Fibroblast of skin of left biceps (primary cell): ENCODE measurements at places on chromosomes 7 and 10.

DNA sequence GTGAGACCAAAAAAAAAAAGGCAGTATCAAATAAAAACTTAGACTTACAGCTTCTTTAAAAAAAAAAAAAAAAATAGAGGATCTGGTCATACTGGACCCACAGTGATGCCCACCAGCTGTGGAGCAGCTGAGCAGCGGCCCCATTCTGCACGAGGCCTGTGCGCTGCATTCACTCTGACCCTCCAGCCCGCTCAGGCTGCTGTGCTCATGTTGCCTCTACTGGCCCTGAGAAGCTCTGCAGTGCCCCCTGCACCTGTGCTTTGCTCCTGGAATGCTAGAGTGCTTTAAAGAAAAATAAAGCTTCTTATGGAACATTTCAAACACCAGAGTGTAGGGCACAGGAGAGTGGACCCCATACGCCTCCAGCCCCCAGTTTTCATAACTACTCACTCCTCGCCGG is 33.2 kb downstream of the TMEM120A start:
- DNase-seq: no peak

- no peak for DNase-seq
Observed at GRCh38 chr7:143248761-143249354, 14.4 kb upstream of the GSTK1 start.

DNA sequence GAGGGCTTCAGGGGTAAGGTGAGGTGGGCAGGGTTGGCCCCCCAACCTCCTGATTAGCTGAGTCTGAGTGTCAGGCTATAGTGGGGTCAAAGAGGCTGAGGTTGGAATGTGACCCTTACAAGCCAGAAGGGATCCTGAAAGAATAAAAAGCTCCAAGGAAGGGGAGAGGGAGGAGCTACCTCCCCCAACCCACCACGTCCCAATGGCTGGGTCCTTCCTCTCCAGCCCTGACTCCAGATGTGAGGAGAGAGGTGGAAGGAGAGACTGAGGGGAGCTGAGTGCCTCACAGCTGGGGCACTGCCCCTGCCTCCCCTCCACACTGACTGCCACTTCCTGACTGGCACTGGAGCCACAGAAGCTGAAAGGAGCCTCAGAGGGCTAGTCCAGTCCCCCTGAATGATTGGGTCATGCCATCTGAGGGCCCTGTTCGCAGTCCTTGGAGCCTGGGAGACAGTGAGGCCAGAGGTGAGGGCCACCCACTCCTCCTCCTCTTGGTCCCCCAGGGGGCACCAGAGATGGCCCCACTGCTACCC is 20.6 kb downstream of the IMPDH1 start:
- no peak for DNase-seq

DNA sequence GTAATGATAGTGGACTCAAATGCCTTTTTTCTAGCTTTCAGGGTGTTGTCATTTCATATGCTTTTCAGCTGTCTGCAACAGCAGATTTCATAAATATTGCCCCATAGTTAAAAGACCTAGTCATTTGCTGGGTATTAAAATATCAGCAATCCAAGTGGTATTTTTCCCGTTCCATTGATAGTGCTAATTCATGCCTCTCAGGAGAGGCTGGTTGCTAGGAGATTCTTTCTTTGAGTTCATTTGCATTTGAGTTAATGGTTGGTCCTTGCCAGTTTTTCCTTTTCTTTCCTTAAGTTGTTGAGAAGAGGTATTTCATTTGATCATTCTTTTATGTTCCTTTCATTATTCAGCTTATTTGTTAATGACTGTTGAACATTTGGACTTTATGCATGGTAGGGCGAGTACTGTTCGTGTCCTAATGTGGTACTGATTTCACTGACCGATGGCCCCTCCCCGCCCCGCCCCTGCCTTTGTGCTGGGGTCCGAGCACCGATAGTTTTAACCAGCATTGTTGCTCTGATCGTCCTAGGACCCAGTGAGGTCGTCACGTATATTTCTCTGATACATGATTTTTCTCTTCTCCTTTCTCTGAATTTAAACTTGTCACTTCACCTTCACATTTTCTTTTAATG is 128.6 kb downstream of the CCNY start:
- DNase-seq: no peak

- no peak for DNase-seq
Observed at GRCh38 chr7:131231381-131232220, 96.1 kb upstream of the MKLN1 start.

- no peak for DNase-seq
Observed at GRCh38 chr7:155931396-155932085, 119.3 kb upstream of the SHH start.

GRCh38 chr7:39758234-39758970 is 135.0 kb downstream of the RALA start:
- no peak for DNase-seq

GRCh38 chr7:150977382-150978125 is 567 bp downstream of the KCNH2 start:
- DNase-seq: no peak

GRCh38 chr7:30348083-30348560 is 63.7 kb downstream of the ZNRF2 start:
- peak; percentile 51 for DNase-seq

DNA sequence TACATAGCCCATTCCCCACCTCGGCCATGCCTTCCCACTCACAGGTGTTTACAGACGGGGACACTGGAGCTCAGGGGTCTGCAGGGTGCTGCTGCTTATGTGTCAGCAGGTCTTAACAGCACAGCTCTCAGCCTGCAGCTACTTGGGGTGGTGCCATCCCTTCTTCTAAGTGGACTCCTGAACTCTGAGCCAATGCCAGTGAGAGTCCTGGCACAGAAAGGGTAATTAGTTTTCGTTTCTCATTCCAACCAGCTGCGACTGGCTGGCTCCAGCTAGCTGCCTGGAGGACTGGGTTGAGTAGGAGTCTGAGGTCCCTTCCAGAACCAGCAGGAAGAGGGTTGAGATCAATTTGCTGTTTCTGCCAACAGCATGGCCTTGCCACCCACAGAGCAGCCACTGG is 88.3 kb upstream of the AGK start:
- no peak for DNase-seq

GRCh38 chr10:86284355-86285105 is 82.1 kb downstream of the GRID1 start:
- no peak for DNase-seq

DNA sequence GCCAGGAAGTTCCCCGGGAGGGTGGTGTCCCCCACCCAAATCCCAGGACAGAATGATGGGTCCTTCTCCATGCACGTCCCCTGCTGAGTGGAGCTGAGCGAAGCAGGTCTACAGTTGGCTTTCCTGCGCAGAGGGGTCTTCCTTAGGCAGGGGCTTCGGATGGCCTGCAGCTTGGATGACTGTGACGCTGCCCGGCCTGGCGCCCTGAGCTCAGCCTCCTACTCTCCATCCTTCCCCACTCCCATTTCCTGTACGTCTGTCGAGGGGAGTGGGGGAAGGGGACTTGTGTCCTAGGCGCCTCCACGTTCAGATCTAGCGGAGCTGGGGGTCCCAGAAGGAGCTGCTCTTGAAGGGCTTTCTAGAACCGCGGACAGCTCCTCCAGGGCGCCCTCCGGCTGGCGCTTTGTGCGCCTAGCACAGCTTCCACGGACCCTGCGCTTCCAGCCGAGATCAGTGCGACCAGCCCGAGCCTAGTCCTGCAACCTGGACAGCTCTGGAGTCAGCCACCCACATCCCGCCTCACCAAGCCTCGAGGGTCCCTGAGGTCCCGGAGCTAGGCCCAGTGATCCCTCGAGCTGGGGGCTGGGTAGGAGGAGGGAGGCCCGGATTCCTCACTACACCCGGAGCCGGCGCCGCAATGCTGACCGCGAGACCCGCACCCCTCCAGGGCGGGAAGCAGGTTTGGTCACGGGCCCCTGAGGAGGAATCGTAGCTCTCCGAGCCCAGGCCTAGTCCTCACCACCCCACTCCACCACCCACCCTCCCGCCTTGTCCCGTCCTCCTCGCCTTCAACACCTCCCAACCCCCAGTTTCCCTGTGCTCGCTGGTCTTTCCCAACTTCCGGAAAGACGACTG is 1.9 kb downstream of the GRID1 start:
- no peak for DNase-seq

- no peak for DNase-seq
Observed at GRCh38 chr7:136655414-136655813, 213.0 kb upstream of the CHRM2 start.

DNA sequence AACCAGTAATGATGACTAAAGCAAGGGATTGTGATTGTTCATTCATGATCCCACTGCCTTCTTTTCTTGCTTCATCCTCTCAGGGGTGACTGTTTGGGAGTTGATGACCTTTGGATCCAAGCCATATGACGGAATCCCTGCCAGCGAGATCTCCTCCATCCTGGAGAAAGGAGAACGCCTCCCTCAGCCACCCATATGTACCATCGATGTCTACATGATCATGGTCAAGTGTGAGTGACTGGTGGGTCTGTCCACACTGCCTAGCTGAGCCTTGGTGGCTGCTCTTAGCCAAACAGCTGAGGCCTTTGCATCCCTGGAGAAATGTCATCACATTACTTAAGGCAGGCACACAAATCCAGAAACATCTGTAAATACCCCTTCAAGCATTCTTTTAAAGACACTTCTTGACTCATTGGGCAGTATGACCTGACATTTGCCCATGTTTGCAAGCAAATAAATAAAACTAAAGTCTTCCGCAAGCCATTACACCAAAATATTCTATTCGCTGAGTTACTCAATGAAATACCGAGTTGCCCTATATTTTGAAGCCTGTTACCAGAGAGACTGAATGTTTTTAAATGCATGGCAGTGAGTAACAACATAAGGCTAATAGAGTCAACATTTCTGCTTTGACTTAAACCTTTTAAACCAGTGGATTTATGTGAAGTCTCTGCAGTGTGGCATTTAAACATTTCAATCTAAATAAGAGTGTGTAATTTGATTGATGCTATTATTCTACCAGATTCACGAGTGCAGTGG is 166.3 kb upstream of the LANCL2 start:
- DNase-seq: no peak

DNA sequence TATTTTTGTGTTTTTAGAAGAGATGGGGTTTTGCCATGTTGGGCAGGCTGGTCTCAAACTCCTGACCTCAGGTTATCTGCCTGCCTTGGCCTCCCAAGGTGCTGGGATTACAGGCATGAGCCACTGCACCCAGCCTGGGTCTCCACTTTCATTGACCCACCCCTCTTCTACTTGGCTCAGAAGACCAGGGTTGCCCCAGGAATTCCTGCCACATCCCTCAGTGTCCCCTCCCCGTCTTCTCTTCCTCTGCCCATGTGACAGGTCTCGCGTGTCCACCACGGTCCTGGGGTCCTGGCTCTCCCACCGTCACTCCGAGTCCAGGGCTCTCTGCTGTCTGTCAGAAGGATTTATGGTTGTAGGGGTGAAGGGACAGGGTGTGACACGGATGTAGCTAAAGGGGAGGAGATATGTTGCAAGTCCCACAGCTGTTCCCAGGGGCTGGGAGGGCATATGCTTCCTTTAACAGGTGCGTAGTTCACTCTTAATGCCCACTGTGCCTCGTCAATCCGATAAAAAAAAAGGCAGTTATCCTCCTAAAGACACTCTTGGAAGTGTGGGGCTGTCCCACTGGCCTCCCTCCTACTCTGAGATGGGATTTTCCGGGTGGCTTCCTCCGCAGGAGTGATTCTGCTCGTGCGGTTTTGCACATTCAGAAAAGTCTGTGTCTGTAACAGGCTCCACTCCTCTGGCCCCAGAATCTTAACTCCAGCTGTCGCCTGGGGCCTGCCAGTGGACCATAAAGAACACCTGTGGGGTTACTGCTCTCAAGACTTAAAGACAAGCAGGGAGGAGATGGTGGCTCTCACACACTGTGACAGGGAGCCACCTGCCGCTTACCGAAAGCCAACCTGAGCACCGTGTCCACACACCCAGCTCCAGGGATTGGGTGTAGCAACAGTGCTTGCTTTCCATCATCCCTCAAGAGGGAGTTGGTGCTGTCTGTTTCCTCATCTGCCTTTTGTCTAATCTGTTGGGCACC is 36.7 kb upstream of the SHH start:
- DNase-seq: no peak
